ENCODE measurements at places on chromosomes 11 and 22.

DNA sequence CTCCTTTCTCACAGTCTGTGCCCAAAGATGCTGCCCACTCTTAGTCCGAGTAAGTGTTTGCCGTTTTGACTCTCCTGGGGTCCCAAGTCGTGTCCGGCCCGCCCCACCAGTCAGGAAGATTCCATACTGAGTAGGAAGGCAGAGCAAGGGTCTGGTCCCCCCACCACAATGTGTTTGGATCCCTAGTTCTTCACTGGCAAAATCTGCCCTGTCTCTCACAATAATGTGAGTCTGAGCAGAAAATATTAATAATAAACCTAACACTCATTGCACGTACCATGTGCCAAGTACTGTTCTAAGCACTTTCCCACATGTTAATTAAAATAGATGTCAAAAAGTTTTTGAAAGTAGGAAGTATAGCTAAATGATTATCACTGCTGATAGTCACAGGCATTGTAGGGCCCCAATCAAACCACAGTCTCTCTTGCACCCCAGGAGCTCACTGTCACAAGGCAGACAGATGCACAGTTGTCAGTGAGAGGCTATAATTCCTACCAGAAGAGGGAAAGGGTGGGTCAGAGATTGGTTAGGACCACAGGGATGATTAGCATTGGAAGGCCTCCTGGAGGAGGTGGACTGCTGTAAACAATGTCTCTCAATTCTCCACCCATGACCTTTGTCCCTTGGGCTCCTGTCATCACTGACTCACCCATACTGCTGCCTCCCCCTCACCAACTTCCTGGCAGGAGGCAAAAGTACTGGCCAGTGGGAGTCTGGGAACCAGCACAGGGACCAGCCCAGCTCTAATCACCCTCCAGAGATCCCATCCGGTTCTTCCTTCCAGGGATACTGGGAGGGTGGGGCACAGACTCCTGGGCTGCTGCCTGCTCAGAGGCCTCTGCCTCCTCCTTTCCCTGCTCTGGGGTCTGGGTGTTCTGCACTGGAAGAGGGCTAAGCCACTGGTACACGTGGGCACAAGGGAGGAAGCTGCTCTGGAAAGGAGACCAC, 1.0 kb upstream of the POLD4 start:
- DNase-seq, result no peak

DNA sequence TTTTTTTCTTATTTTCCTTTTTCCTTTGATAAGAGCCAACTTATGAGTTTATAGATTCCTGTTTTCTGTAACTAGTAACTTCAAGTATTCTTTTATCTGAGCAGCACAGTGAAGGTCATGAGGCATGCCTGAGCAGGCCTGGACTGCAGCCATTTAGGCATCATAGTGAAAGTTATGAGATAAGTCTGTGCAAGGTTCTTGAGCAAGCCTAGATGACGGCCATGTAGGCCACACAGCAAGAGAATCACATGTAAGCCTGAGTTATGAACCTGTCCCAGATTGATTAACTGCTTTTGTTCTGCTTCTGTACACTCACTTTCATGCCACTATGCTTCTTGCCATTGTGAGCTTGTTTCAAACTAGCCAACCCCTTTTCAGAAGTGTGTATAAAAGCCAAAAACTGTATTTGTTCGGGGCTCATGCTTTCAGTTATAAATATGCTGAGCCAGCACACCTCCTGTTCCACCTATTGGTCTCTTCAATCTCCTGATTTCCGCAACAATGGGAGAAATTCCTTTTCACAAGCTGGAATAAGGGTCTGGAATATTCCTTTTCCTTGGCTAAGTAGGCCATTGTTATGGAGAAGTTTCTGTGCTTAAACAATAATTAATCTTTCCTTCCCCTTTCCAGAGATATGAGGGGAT, 745.7 kb downstream of the FAM181B start:
- DNase-seq, result no peak

- no peak for DNase-seq
These were observed at the start of gene OR51G1 for GRCh38 chr11:4924239-4924638. OR51G1 (minus strand) TSS chr11:4924339; CDS start chr11:4924339, 0 bp downstream.

DNA sequence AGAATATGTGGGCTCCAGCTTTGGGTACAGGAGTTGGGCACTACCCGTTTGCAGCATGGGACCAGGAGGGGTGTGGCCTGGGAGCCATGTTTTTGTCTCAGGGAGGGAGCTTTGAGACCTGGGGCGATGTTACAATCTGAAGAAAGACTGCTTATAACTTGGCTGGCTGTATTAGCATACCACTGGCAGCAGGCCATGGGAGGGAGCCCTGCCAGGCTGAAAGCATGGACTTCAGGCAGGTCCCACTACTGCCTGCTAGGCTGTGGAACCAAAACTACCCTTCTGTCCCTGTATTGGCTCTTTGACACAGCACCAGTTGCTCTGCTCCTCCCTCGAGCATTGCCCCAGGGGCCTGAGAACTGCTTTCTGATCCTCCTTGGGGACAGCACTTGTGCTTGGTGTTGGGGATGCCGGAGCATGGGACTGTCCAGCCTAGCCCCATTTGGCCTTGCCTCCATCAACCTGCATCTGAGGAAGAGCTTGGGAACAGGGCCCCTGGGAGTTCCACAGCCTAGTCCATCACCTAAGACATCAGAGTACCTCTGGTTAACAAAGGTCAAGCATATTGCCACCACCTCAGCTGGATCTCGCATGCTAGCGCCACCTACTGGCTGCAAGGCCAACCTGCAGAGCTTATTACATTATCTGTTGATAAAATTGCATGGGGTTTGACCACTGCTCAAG, 217.4 kb downstream of the SBF2 start:
- no peak for DNase-seq

GRCh38 chr22:38549101-38549894, 20.7 kb downstream of the DMC1 start:
- no peak for DNase-seq

GRCh38 chr11:2383852-2384804, 7.0 kb downstream of the CD81 start:
- DNase-seq, result peak; percentile 35

DNA sequence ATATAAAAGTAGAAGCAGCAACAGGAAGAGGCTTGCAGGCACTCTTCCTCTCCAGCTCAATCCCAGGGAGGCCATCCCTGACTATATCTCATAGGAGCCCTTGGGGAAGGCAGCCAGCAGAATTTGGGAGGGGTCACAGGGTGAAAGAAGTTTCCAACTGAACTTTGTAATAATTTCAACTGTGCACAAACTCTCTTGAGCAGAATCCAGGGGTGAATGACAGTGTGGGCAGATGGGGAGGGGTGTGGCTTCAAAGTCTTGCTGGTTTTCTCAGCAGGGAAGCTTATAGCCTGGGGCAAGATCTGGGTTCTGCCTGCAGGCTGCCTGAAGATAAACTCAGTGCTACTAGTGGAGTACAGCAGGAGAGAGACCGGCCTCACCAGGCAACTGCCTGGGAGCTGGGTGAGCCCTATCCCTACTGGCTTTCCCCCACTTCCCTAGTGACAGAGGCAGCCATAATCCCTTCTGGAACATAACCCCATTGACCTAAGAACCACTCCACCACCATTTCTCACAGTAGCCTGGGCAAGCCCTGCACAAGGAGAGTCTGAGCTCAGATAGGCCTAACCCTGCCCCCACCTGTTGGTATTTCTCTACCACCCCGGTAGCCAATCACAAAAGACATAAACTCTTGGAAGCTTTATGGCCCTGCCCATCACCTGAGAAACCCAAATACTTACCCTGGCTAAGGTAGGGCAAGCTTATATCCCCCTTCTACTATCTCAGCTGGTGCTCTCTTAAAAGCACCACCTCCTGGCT, 17.8 kb upstream of the TTC12 start:
- no peak for DNase-seq

DNA sequence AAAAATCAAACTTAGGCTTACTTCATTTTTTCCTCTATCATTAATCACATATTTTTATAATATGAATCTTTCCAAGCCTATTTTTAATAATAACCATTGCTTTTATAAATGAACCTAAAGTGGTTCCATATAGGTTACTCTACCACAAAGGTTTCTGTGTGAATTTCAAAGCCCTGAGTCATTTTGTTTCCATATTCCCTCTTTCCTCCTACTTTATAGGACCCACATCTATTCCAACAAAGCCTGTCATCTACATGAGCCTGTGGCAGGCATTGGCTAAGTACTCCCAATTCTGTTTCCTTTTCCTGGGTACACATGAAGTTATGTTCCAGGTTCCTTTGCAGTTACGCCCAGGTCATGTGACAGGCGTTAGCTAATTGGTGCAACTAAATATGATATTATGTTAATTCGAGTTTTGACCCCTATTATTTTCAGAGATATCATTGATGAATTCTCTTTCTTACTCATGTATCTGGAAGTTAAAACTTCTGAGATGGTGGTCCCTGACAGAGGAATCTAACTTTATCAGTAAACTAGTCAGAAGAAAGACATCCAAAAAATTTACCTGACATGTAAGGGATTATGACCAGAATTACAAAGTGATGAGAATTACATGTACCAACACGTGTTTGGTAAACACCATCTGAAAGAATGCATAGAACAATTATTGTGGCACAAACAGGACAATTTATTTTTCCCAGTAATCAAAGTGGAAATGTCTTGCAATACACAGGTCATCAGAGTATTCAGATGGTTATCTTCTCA, 1264.0 kb upstream of the CNTN5 start:
- DNase-seq, result no peak

DNA sequence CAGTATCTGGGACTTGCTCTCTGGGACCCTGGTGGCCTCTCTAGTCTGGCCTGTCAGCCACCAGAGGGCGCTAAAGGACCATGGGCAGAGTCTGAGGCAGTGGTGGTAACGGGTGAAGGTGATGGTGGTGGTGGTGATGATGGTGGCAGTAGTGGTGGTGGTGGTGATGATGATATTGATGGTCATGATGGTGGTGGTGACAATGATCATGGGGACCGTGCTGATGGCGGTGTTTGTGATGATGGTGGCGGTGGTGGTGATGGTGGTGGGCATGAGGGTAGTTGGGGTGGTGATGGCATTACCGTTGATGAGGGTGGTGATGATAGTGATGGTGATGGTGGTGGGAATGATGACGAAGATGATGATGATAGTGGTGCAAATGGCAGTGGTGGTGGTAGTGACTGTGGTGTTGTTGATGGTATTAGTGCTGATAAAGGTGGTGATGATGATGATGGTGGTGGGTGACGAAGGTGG, 16.0 kb downstream of the TRPM5 start:
- DNase-seq, result peak; percentile 70

- no peak for DNase-seq
These were observed 7.8 kb downstream of the ADAMTS15 start for GRCh38 chr11:130456286-130456685.

- DNase-seq, result no peak
These were observed 579 bp upstream of the RASD2 start for GRCh38 chr22:35539910-35540594.

- DNase-seq, result no peak
These were observed 11.9 kb downstream of the DKK3 start for GRCh38 chr11:11996321-11997048.

DNA sequence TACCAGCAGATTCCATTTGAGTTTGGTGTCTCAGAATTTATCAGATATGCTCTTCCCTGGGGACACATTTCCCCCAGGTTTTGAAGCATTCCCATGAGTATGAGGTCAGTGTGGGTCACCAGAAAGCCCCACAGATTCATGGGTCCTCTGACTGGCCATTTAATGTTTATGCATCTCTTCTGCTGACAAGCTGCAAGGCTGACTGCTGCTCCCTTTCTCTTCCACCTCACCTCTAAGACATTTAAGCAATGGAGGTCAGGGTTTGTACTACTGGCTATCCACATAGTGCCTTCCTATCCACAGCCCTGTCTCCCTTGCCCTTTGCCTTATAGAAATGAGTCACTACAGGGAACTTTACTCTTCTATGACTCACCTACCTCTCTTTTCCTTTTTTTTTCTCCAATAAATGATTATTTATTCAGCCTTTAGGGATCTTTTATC, 106.0 kb upstream of the TIMP3 start:
- DNase-seq, result no peak

GRCh38 chr11:40393511-40393910, 1065.9 kb downstream of the LRRC4C start:
- DNase-seq, result no peak

DNA sequence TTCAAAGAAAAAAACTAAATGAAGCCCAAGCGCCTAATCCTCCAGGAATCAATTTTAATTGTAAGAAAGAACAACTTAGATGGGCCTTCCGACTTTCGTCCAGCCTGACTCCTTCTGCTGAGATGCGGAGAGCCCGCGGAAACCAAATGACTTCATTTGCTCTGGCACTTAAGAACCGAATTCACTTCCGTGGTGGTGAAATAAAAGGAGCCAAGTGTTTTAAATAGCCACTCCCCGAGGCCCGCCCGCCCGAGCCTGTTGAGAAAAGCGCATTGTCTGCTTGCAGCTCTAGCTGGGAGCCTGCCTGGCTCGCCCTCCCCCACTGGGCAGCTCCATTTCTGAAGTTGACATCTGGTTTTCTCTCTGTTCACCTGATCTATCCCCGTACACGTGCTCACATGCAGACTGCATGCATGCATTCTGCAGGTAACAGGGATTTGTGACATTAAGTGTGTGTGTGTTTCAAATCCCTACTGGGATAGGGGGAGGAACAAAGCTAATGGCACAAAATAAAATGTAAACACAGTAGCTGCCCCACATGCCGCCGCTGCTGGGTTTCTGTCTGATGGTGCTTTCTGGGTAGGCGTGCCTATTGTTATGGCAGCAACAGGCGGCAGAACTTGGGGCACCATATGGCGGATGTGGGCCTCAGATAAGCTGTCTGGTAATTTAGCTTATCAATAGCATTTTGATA, 6.2 kb downstream of the TEAD1 start:
- peak; percentile 89 for DNase-seq

DNA sequence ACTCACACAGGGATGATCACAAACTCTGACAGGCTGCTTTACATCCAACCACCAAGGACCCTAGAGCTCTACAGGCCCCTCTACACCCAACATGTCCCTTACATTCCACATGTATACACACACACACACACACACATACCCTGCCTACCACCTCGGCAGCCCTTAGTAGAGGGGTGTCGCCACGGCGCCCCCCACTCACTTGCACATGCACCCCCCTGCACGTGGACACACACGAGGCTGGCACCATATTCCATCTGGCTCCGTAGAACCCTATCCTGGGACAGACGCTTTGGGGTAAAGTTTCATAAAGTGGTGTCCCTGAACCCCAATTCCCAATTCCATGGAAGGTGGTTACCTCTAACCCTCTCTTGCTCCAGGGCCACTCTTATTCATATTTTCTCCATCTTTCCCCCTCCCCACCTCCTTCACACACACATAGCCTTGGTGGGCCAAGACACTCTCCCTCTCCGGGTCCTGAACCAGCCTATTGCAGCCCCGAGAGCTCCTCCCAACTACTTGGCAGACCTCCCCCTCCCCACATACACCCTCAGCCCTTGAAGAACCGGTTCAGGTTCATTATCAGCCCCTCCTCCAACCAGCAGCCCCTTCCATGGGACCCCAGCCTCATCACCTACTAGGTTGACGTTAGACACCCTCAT, 809 bp downstream of the PDE2A start:
- no peak for DNase-seq

- DNase-seq, result no peak
These were observed 38.7 kb downstream of the EIF3F start for GRCh38 chr11:8025816-8026215.

Measured in substantia nigra (tissue), 51 donors.